ENCODE measurements at places on chromosomes 4 and X. TPM values are rescaled to one million over a fixed set of nuclear protein-coding genes. Genes with fewer than 3 reads are reported as not detected.

H2BW1 gene
- total RNA-seq, result not detected

LNX1 gene
- total RNA-seq, result 0.09 TPM

HSD17B13 gene
- total RNA-seq, result 0.25 TPM

DNA sequence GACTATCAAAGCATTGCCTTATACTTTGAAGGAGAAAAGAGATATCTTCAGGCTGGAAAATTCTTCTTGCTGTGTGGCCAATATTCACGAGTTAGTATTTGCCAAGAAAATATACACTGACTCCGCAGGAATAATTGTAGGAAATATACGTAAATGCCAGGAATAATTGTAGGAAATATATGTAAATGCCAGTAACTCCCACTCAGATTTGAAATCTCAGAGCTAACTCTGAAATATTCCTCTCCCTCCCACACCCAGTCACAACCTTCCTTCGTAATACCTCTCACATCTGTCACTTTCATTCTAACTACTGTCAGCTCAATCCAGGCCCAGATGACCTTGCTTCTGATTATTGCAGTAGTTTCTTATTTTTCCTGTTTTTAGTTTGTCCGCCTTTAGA, 73.5 kb downstream of the WDR19 start:
- no peaks in the 10 kb centered on the region for H3K27me3 ChIP-seq
- no peaks in the 10 kb centered on the region for H3K36me3 ChIP-seq
- no peak overlapping the region for H3K4me3 ChIP-seq
- no peak overlapping the region for H3K27ac ChIP-seq
- no peak for DNase-seq

DNA sequence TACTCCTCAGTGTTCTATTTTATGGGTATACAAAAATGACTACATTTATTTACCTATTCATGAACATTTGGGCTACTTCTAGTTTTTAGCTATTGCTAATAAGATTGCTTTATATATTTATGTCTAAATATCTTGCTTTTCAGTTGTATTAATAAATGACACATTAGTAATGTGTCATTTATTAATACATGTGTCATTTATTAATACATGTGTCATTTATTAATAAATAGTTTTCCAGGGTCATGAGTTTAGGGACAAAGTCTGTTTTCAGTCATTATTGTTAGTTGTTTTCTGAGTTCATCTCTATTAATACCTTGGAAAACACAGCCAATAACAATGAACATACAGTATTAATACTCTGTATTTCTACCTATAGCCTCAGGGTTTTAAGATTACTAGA, 1630.7 kb upstream of the IGFBP7 start:
- DNase-seq, result no peak
- H3K4me3 ChIP-seq, result no peak overlapping the region
- H3K27ac ChIP-seq, result no peak overlapping the region
- no peaks in the 10 kb centered on the region for H3K36me3 ChIP-seq

DNA sequence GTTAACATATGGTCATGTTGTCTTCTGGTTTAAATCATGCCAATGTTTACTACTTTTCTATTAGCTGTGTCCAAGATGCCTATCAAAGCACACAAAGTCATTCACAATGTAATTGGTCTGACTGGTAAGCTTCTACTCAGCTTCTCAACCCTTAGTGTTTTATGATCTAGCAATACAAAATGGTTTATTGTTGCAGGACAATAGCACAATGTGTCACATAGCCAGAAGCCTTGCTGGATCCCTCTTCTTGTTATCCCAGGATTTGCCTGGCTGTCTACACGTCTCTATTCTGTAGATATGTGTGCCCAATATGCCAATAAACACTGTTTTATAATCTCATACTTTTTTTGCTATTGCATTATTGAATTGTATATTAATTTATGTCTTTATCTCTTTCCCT, 1111.0 kb upstream of the AGA start:
- no peaks in the 10 kb centered on the region for H3K27me3 ChIP-seq
- H3K4me1 ChIP-seq, result no peaks in the 10 kb centered on the region
- no peaks in the 10 kb centered on the region for H3K36me3 ChIP-seq
- H3K27ac ChIP-seq, result no peak overlapping the region
- no peak for DNase-seq
- H3K4me3 ChIP-seq, result no peak overlapping the region

DNA sequence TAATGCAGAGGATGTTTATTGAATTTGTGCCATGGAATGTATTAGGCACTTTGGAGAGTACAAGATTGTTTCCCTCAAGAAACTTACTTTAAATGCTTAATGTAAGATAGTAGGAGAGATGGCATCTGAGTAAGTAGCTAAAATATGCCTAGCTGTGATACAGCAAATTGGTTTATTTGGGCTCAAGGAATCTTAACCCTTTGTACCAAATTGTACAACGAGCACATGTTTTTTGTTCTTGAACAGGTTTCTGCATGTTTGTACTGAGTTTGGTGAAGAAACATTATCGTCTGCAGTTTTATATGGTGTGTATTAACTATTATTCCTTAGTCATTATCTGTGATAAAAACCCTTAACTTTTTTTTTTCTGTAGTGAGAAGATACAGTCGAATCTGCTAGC, 48.6 kb downstream of the CDS1 start:
- no peaks in the 10 kb centered on the region for H3K27me3 ChIP-seq
- H3K4me1 ChIP-seq, result no peaks in the 10 kb centered on the region
- H3K27ac ChIP-seq, result no peak overlapping the region
- no peaks in the 10 kb centered on the region for H3K36me3 ChIP-seq
- H3K4me3 ChIP-seq, result no peak overlapping the region

DNA sequence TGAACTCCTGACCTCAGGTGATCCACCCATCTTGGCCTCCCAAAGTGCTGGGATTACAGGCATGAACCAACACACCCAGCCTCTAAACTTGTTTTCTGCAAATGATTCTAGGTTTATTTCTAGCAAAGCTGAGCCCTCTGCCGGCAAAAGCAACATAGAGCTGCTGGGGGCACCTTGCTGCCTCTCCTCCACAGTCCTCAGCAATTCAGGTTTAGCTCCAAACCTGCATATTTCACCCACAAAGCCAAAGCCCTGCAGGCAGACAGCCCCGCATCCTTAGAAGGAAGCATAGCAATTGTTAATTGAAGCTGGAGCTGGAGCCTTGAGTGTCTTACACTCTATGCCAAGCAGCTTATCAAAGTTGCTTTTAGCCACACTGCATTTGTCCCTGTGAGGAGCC, 24.9 kb upstream of the OCIAD2 start:
- no peaks in the 10 kb centered on the region for H3K4me1 ChIP-seq
- H3K36me3 ChIP-seq, result no peaks in the 10 kb centered on the region
- H3K27me3 ChIP-seq, result no peaks in the 10 kb centered on the region
- H3K4me3 ChIP-seq, result no peak overlapping the region
- no peak for DNase-seq

GRCh38 chr4:90403781-90404180, 276.6 kb downstream of the CCSER1 start:
- no peaks in the 10 kb centered on the region for H3K4me1 ChIP-seq
- no peaks in the 10 kb centered on the region for H3K36me3 ChIP-seq
- H3K4me3 ChIP-seq, result no peak overlapping the region
- no peak overlapping the region for H3K27ac ChIP-seq
- no peaks in the 10 kb centered on the region for H3K27me3 ChIP-seq

DNA sequence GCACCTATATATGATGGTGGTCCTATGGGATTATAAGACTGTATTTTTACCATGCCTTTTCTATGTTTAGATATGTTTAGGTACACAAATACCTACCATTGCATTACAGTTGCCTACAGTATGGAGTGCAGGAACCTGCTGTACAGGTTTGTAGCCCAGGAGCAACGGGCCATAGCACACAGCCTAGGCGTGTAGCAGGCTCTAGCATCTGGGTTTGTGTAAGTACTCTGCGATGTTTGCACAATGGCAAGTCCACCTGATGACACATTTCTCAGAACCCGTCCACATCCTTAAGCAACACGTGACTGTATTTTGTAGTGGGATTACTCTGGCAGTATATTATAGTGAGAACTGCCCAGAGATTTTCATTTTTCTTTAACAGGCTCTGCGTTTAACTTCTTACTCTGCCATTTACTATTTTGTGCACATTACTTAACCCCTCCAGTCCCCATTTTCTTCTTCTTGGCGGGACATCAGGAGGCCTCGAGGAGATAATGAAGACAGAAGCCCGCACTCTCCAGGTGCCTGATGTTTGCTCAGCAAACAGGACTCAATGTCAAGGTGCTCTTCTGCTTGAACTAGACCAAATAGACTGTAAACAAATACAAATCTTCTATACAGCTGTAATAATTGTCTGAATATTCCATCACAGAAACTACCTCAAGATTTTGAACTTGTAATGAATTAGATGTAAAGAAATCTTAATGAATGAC, 102.0 kb upstream of the PDLIM3 start:
- no peak for DNase-seq
- peaks cover 12% of the 10 kb centered on the region for H3K27me3 ChIP-seq
- H3K4me3 ChIP-seq, result no peak overlapping the region

PRDM8 gene
- total RNA-seq, result 5.1 TPM

DNA sequence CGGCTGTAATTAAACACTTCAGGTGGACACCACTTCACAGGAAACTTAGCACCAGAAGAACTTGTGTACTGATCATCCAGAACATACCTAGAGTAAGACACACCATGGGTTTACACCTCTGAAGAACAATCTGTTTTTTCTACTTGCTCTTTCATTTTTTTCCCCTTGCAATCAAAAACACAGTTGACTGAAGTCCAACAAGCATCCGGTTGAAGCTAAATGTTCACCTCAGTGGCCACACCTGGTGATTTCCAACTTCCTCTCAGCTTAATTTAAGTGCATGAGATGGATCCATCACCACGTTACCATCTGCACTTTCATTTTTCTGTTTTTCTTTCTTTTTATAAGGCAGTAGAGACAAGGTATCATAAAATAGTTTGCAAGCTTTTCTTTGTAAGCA, 4.9 kb upstream of the TXK start:
- H3K4me3 ChIP-seq, result peak overlapping the region; percentile 4
- H3K27ac ChIP-seq, result peak overlapping the region; percentile 27
- DNase-seq, result no peak
- peaks cover 8% of the 10 kb centered on the region for H3K36me3 ChIP-seq

RXFP1 gene
- total RNA-seq, result 0.23 TPM

DNA sequence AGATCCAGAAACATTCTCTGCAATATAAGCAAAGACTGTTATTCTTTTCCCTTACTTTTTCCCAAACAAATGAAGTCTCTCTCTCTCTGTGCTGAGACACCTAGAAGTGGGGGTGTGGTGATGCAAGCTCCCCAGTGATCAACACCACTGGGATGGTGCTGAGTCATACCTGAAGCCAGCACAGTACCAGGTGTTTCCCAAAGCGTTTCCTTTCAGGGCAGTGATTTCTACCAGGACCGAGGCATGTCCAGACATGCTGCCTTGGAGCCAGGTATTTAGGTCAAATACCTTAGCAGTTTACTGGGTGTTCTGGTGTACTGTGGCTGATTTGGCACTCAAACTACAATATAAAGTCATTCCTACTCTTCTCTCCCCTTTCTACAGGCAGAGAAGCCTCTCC, 726.5 kb downstream of the FAM133A start:
- H3K27ac ChIP-seq, result no peak overlapping the region
- DNase-seq, result no peak
- no peaks in the 10 kb centered on the region for H3K27me3 ChIP-seq
